ENCODE measurements at places on chromosomes 1 and 21. TPM values are rescaled to one million over a fixed set of nuclear protein-coding genes. Genes with fewer than 3 reads are reported as not detected.

The TAS1R1 gene
- 2.2 TPM for total RNA-seq

The IBA57 gene
- total RNA-seq, result 11.4 TPM

The NLRP3 gene
- total RNA-seq, result 3.8 TPM

The WDR64 gene
- total RNA-seq, result not detected

The KCNC4 gene
- 5.3 TPM for total RNA-seq

The OR2M3 gene
- not detected for total RNA-seq

The FGR gene
- total RNA-seq, result 6.6 TPM

The C4BPB gene
- total RNA-seq, result not detected

The UBE2U gene
- total RNA-seq, result not detected

The TMEM52 gene
- 25.6 TPM for total RNA-seq

The SLC45A3 gene
- total RNA-seq, result 4.2 TPM

The FAM151A gene
- total RNA-seq, result not detected

The RGSL1 gene
- total RNA-seq, result not detected

DNA sequence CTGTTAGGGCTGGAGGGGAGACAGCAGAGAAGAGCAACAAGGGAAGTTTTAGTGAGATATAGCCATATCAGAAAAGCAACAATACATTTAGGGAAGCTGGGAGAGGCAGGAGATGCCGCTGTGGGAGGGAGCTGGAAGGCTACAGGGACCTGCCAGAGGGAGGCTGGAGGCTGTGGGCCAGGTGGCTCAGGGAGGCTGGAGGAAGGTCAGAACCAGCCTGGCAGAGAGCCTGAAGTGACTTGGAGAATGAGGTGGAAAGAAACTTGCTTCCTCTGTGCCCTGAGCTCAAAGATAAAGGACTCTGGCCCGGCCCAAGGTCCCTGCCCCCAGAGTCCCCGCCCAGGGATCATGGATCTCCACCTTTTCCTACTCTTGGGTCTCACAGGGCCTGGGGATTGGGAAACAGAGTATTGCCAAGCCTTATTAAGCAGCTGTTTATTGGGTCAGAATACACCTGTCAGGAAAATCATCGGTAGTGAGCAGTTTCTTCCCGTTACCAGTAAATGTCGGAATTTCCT, 85.9 kb downstream of the KIF26B start:
- no peak for DNase-seq

- DNase-seq, result peak; percentile 71
These were observed 47.3 kb upstream of the LRRC52 start for GRCh38 chr1:165496501-165496900.

GRCh38 chr1:78500529-78500928, 9.8 kb downstream of the PTGFR start:
- no peak for DNase-seq

DNA sequence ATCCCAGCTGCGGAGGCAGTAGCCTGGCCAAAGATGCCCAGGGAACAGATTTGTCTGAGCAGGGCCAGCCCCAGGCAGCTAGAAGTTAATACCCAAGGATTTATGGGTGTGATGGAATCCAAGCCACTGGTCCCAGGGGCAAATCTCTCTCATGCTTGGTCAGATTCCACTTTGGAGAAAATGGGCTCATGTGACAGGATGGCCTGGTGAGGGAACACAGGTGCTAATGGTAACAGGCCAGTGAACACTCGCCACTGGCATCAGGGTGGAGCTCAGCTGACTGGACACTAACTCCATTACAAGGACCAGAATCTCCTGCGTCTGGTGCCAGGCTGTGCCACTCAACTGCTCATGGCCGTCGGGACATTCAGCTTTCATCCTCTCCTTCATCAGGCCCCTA, 12.0 kb downstream of the MDM4 start:
- no peak for DNase-seq

DNA sequence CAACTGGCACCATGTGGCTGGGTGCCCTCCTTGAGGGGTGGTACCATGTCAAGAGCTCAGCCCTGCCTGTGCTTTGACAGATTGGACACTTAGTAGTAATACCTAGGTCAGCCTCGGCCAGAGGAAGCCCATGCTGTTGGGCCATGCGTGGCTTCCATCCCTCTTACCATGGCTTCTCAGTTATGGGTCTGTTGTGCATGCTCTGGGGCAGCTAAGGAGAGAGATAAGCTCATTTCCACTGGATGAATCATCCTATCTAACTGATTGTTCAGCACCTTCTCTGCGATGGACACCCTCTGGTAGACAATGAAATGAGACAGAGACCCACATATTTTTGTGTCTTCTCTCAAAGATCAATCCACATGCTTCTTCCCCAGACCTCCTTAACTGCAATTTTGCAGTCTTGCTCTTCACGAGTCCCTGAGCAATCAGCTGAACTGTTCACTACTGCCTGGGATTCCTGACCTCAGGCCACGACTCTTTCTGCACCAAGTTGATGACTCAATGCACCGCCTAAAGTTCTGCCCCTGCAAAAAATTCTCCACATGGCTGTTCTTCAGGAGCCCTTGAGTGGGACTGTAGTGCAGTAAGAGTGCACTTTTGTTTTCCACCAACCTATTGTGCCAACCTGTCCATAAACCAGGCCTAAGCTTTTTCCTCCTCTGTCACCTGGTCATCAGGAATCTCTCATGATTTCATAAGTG, 6.9 kb upstream of the TRIM62 start:
- DNase-seq, result no peak

DNA sequence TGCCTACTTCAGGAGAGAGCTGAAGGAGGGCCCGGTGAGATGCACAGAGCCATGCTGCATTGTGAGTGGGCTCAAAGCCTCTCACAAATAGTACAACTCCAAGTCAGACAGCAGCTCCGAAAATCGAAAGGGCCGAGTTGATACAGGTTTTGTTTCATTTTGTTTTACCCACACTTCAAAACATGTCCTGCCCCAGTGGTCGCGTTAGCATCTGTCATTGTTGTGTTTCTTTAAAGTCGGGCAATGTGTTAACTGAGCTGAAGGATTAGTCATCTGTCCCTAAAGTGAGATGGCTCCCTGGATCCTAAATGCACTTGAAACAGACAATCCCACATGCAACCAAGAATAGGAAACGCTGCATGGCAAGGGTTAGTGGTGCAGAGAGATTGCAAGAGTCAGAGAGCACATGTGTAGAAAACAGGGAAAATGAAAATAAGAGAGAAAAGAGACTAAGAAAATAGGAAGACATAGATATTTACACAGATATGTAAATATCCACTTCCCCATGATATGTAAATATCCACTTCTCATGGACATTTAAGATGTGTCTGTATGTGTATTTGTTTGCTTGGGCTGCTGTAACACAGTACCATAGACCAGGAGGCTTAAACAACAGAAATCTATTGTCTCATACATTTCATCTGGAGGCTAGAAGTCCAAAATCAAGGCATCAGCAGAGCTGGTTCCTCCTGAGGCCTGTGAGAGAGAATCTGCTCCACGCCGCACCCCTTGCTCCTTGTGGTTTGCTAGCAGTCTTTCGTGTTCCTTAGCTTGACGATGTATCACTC, 131.4 kb upstream of the RAB4A start:
- DNase-seq, result no peak

- DNase-seq, result no peak
These were observed 101.2 kb upstream of the IRF2BP2 start for GRCh38 chr1:234710936-234711724.

DNA sequence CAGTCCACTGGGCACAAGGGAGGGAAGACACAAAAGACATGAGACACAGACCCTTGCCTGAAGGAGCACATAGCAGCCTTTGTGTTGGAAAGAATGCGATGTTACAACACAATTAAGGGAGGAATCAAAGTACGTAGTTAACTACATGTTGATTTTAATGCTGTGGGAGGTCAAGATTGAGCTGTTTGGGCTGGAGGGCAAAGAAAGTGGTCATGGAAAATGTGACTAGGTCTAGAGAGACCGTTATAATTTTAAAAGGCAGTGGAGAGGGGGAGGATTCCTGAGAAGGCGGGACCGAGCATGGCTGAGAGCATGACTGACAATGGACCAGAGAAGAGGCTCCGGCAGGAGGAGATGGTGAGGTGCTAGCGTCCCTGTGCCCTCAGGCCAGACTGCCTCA, 111.8 kb upstream of the ATP1A1 start:
- no peak for DNase-seq

- DNase-seq, result no peak
These were observed 58.3 kb upstream of the VAMP3 start for GRCh38 chr1:7712731-7713323.

- no peak for DNase-seq
These were observed 3.8 kb upstream of the GOLT1A start for GRCh38 chr1:204217648-204218000.

DNA sequence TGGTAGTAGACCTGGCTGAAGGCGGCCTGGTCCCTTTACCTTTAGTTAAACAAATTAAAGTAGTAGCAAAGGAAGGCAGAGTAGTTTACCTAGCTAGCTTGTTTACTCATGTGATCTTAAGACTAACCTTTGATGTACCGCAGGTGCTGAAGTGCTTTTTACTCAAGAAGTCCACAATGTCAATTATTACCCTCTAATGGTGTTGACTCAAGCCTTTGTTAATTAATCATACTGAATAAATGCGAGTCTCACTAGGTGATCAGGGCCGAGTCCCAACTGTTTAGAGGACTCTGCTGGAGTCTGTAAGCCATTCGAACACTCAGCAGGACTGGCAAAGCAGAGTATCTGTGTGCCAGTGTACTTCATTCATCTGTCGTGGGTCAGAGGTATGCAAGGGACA, 381.1 kb upstream of the NCAM2 start:
- DNase-seq, result no peak

DNA sequence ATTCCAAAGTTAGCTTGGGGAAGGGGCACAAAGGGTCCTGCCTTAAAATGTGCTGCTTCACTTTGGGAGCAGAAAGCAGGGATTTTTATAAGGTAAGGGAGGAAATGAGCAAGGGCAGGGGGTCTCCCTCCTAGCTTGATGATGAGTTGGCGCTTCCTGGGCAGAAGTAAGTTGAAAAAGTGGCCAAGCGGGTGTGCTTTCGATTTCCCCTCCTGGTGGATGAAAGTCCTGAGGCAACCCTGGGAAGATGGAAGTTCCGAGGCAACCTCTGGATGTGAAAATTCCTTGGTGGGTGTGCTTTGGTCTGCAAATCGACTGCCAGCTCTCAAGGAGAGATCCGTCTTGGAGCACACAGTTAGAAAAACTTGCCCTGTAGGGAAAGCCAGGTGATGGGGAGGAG, 41.7 kb upstream of the CD2 start:
- DNase-seq, result no peak

GRCh38 chr1:98384461-98385141, 276.9 kb upstream of the SNX7 start:
- DNase-seq, result no peak

GRCh38 chr1:72009173-72010093, 272.9 kb downstream of the NEGR1 start:
- peak; percentile 17 for DNase-seq

- peak; percentile 71 for DNase-seq
These were observed 98.4 kb upstream of the LYPLAL1 start for GRCh38 chr1:219075121-219075879.

DNA sequence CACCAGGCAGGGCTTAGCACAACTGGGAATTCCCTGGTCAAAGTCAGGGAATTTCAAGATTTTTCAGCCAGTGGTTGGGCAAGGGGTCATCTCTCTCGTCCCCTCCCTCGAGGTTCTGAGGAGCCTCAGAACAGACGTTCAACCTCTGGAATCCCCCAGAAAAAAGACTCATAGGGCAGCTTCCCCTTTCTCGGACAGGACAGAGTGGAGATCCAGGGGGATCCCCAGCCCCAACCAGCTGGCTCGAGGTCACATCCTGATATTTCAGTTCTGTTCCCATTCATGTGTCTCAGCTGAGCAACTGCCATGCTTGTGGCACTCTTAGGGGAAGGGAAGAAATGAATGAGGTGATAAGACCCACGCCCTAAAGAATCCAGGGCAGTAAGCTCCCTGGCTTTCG, 4.9 kb upstream of the LAD1 start:
- DNase-seq, result no peak

DNA sequence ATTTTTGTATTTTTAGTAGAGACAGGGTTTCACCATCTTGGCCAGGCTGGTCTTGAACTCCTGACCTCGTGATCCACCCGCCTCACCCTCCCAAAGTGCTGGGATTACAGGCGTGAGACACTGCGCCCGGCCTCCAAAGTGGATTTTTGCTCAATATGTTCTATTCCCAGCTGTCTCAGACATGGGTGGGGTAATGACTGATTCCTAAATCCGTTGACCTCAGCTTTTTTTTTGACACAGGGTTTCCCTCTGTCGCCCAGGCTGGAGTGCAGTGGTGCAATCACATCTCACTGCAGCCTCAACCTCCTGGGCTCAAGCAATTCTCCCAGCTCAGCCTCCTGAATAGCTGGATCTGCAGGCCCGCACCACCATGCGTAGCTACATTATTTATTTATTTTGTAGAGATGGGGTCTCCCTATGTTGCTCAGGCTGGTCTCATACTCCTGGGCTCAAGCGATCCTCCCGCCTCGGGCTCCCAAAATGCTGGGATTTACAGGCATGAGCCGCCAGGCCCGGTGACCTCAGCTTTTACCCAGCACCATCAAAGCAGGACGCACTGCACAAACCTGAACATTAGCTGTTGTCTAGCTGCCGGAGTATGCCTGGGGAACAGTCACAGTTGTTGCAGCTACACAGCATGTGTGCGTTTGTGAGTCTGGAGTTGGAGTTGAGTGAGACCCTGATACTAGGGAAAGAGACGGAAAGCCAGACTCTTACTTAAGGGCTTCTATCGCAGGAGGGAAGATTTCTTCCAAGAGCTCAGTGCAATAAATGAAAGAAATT, 43.7 kb upstream of the PSEN2 start:
- no peak for DNase-seq

DNA sequence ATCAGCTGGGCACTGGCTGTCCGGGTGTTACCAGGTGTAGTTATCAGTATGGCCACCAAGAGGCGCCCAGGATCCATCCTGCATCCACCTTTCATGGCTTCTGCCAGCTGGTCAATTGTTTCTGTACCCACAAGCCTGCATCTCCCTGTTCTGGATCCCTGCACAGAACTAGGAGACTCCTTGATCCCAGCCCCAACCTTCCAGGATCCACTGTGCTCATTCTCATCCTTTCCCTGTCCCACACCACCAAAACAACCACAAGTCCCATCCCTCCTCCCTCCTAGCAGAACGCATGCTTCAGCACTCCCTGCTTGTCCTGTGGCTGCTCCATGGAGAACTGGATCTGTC, 27.2 kb upstream of the FOXE3 start:
- DNase-seq, result peak; percentile 79

GRCh38 chr1:202681736-202682420, 28.4 kb downstream of the SYT2 start:
- DNase-seq, result no peak

DNA sequence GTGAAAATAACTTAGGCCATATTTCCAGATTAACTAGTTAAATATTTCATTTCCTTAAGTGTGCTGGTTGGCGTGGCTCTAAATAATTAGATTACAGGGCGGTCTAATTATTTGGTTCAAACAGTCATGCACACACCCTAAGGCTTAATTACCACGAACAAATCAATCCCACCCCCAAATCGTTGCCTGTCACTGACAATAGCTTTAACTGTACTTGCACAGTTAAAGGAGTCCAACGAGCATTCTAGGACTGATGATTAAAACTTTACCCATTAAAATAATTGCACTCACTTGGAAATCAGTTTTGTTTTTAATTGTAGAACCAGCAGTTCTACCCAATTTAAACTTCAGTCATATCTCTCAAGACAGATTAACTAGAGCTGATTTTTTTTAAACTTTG, 1.5 kb upstream of the POU2F1 start:
- DNase-seq, result peak; percentile 4

All from tongue (tissue), 3 donors.